CD4-positive, alpha-beta T cell treated with Interleukin-10 for 1 hour (primary cell): ENCODE measurements at places on chromosomes 5 and 9.

GRCh38 chr9:4686112-4686511, 6.7 kb downstream of the CDC37L1 start:
- DNase-seq: no peak

DNA sequence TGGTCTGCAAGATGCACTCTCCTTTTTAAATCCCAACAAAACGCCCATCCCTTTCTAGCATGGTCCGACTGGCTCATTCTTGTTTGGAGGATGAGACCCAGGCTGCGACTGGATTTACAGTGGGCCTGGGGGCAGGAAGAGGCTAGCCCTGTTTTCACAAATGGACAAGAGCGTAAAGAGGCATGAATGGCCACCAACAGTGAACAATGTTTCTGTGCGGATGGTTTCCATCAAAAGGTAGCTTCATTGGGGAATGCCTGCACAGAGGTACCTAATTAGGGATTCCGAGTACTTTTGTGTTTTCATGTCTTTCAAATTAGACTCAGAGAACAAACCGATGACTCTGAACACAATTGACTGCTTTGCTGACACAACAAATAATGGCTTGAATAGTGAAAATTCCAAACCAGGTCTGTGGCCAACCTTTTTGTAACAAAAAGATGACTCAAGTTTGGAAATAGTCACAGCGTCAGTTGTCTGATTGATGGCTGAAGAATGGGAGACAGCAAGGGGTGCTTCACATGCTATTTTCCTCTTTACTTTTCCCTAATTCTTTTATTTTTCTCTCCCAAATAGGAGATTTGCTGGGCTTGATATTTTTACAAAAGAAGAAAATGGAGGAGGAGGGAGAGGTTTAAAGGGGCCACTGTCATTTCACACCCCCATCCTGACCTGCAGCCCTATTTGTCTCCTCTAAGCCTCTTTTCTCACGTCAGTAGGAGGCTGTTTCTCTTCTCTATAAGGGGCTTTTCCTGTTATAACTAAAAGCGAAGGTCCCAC, 208.1 kb upstream of the S1PR3 start:
- DNase-seq: no peak

- no peak for DNase-seq
Observed at GRCh38 chr5:163623986-163624385, 118.6 kb downstream of the MAT2B start.

- DNase-seq: no peak
Observed at GRCh38 chr9:38413283-38413682, 11.0 kb downstream of the IGFBPL1 start.

GRCh38 chr5:81234299-81234698, 1.2 kb downstream of the CKMT2 start:
- DNase-seq: no peak

GRCh38 chr5:114223866-114224265, 138.0 kb upstream of the KCNN2 start:
- DNase-seq: no peak

GRCh38 chr9:72203205-72203803, 54.1 kb downstream of the GDA start:
- DNase-seq: no peak

DNA sequence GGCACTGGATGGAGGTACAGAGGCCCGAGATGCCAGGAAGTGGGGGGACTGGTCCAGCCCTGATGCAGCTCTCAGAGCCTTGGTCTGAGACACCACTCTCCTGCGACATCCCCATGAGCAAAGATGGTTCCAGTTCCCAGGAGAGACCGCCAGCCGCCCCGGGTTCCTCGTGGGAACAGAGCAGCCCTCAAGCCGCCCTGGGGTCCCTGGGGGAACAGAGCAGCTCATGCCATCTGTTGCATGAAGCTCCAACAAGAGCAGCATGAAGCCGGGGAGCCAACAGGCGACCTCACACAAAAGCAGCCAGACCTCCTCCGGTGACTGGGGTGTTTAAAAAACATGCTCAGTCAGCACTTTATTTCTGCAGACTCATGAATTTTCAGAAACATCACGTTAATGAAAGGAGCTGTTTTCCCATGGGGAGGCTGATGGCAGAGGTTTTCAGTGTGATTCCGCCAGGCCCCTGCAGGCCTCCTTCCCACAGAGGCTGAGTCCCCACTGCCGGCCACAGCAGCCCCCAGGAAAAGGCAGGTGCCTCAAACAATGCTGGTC, 6.2 kb downstream of the SLC6A18 start:
- DNase-seq: no peak

DNA sequence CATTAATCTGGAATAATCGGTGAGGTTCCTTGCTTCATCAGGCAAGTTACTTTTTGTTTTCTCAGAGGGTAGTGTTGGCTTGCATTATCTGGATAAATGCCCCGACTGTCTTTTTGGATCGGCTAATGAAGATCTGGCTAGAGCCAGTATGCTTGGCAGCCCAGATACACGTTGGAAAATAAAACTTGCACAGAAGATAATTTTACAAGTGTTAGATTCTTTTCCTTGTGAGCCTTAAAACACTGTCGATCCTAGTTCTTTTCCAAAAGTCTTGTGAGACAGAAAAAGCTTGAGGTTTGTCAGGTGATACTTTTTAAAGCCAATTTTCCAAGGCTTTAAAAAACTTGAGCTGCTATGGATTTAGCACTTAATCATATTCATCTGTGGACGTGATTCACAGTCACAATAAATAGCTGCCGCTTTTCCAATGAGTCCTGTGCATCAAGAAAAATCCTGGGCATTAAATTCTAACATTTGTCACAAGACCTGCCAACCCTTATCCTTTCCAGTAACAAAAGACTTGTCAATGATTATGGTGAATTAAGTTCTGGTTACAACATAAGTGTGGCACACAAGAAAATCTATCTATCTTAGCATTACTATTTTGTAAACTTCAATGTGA, 68.5 kb downstream of the PRLR start:
- no peak for DNase-seq

DNA sequence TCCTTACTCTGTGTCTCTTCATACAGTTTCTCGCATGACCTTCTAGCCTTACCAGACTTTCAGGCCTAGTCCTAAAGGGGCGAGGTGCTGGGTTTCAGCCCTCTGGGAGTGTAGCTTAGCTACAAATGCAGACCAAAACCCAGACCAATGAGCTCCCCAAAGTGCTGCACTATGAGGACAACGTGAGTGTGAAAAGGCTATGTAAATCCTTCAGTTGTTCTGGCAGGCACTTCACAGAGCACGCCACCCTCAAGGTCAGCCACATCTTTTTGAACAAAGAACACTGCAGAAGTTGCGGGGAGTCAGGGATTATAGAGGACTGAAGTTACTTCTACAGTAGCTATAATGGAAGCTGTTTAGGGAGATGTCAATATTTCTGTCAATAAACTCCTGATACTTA, 301.7 kb downstream of the MARCHF11 start:
- no peak for DNase-seq

DNA sequence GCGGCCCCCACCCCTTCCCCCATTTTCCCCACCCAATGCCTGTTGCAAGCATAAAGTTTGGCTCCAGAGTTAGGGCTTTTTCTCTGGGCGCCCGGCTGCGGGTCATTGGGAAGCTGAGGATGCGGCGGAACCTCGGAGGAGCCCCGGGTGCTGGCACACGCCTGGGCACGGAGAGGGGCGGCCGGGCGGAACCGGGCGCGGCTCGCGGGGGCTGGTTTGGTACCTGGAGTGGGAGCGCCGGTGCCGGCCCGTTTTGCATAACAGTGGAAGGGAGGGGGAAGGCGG, 1.2 kb downstream of the PPARGC1B start:
- no peak for DNase-seq

DNA sequence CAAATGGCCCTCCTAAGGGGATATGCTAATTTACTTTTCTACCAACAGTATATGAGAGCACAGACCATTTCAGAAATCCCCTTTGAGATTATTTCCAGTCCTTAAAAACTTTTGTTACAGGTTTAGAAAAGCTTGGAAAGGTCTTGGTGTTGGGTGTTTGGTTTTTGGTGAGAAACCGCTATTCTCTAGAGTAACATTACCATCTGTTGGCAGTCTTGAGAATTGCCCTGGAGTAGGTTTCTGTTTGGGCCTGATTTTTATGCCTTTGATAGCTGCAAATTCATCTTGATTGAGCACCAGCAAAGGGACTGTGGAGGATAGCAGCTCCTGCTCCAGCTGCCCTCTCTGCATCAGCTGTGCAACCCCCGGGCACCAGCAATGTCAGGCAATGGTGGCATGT, 8.0 kb downstream of the NUDT2 start:
- no peak for DNase-seq

GRCh38 chr5:69492923-69493395, 369 bp downstream of the OCLN start:
- no peak for DNase-seq

DNA sequence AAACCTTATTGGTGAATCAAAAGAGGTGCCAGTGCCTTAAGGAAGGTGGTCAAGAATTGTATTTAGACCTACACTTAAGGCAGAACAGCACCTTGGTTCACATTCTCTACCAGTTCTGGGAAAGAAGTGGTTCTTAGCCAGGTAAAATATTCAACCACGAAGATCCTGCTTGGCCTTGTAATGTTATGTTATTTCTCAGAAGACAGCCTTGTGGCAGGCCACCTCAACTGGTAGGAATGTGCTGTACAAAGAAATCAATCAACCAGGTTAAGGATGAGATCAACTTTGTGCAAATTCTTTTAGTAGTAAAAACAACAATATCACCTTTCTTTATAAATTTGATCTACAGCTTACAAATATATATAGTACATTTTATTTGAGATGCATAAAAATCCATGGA, 246.8 kb downstream of the ARRDC3 start:
- no peak for DNase-seq

- DNase-seq: no peak
Observed at GRCh38 chr9:72937545-72937944, 15.3 kb downstream of the ALDH1A1 start.

- no peak for DNase-seq
Observed at GRCh38 chr9:127809540-127810377, 7.1 kb downstream of the FPGS start.

DNA sequence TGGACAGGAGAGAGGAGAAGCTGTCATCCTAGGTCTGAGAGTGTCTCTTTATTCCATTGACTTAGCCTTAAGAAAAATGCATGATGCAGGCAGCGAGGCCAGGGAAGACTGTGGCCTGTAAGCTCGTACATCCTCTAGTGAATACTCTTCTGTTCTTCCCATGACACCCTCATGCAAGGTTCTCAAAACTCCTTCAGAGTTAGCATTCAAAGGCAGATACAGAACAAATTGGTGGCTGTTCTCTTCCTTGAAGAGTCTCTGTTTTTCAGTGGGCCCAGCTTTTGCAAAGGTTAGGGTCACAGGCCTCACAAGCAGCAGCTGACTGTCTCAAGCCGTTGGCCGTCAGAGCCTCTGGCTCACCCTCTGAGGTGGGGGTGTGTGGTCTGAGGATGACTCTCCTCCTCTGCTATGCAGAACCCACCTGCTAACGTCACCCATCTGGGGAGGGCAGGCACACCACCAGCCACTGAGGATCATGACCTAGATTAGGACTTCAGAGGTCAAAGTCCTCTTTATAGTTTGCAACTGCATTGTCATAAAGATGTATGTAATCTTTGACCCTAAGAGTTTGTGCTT, 15.1 kb downstream of the ADCY2 start:
- no peak for DNase-seq

DNA sequence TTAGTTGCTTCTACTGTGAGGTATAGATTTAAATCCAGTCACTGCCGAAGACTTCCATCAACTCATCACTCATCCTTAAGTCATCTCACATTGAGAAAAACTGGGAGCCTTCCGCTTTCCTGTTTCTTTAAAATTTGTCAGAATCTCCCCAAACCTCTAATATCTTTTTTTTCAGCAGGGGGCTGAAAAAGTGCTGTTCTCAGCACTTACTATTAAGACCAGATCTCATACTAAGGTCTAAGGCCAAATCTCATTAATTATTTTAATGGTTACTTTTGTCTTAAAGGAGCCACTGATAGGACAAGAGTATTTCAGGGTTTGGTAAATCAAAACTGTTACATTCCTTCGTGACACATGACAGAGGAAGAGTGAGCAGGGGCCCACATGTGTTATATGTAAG, 134.6 kb upstream of the PRSS3 start:
- DNase-seq: no peak

- DNase-seq: no peak
Observed at GRCh38 chr9:78001946-78002731, 29.5 kb downstream of the GNAQ start.

GRCh38 chr5:181203777-181204112, 1.3 kb downstream of the TRIM7 start:
- DNase-seq: no peak

- DNase-seq: no peak
Observed at GRCh38 chr9:71303351-71303750, 181.9 kb upstream of the TRPM3 start.

- peak; percentile 61 for DNase-seq
Observed at GRCh38 chr9:130682421-130683121, 11.0 kb upstream of the EXOSC2 start.

DNA sequence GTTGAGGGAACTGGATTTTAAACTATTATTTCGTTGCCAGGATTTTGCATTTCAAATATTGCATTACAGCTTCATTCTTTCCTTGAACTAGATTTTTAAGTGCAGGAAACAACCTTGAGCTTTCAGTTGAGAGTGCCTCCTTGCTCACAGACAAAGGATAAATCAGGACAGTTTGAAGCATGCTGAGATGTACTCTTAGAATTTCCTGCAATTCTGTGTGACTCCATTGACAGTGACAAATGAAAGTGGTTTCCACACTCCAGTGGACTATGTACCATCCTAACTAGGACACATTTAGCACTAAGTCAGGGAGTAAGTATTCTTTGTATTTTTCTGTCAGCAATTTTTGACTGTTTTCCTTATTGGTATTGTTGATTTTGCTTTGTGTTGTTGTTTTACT, 100.0 kb upstream of the PLCXD3 start:
- no peak for DNase-seq

GRCh38 chr5:93360436-93361088, 220.5 kb downstream of the NR2F1-AS1 start:
- DNase-seq: no peak

DNA sequence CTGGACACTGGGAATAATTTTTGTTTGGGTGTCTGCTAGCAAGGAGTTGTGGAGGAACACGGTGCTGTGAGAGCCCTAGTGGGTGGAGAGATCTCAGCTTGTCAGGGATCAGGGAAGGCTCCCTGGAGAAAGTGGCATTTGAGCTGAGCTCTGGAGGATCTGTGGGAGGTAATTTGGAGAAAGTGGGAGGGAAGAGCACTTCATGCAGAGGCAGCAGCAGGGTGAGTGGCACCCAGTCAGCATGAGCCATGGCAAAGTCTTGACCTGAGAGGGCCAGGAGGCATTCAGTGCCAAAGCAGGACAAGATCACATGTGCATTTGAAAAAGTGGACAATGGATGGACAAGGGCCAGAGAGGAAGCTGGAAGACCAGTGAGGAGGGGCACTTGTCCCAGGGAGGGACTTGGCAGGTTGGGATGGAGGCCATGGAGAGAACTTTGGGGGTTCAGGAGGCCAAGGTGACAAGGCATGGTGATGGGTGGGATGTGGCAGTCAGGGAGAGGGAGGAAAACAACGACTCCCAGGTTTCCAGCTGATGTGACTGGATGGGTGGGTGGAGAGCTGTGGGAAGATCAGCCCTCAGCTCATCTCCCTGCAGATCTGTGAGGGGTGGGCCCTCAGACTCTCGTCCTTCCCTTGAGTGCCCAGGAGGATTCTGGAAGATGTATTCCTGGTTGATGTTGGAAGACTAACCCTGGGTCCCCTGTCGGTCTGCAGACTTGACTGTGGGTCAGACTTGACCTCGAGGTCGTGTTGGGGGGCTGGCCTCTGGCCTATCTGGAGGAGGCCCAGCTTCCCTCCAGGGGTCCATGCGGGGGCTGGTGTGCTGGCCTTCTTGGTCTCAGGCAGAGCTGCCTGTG, 68.9 kb upstream of the PITX1 start:
- no peak for DNase-seq

- peak; percentile 71 for DNase-seq
Observed at GRCh38 chr9:99112750-99113413, 8.0 kb downstream of the TGFBR1 start.

- DNase-seq: no peak
Observed at GRCh38 chr9:101148344-101148743, 119.8 kb downstream of the PLPPR1 start.
